ENCODE measurements at places on chromosomes 4 and X.

- DNase-seq, result no peak
Observed at GRCh38 chrX:153908219-153908860, 3.9 kb downstream of the AVPR2 start.

DNA sequence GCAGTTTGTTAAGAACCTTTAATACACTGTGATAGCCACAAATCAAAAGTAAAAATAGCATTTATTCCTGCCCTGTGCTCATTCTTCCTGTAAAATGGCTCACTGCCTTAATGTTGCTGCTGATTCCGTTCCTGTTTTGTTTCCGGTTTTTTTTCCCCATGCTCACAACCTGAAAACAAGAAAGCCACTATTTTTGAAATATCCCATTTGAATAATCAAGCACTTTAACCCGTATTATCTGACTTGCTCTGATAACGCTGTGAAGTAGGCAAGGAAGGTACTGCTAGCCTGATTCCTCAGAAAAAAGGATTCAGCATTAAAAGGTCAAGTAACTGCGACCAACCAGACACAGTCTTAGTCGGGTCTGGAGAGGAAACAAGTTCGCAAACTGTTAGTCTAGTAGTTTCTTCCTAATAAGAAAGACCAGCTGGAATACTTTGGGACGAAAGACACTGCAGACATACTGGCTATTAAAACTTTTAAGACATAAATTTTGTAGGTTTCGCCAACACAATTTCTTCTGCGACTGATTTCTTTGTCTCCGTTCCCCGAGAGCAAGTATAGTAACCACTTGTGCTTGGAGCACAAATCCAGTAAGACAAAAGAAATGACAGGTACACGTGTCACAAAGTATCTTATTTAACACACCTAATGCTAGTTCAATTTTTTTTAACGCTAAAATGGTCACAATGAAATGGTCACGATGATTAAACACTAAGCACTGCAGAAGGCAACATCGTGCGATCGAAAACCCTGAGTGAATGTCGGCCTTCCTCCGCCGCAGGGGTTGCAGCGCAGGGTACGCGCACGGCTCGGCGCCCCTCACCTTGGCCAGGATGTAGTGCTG is 802 bp downstream of the COX18 start:
- peak; percentile 21 for DNase-seq

DNA sequence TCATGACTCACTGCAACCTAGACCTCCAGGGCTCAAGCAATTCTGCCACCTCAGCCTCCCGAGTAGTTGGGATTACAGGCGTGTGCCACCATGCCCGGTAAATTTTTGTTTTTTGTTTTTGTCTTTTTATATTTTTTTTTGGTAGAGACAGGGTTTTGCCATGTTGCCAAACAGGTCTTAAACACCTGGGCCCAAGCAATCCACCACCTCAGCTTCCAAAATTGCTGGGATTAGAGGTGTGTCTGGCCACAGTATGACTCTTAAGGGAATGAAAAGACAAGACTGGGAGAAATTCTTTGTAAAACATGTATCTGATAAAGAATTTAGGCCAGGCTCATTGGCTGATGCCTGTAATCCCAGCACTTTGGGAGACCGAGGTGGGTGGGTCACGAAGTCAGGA is 29.2 kb upstream of the PDGFRA start:
- DNase-seq, result no peak

DNA sequence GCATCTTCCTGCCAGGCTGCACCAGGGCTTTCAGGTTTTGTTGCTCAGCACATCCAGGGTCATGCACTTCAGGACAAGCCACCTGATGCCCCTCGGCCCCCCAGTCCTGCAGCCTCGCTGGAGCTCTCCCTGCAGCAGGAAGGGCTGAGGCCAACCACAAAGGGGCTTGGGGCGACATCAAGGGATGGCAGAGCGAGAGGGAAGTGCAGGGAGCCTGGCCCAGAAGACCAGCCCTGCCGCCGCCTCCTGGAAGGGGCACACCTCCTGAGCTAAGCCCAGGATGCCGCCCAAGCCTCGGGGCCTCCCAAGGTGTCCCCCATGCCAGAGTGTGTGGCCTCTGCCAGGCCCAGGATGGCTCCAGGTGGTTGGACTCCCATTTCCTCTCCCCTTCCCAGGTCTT is 37.1 kb downstream of the TRMT44 start:
- DNase-seq, result no peak

GRCh38 chr4:83917572-83917971 is 381.7 kb downstream of the GPAT3 start:
- DNase-seq, result no peak

GRCh38 chr4:108731006-108731405 is 31.8 kb downstream of the ETNPPL start:
- no peak for DNase-seq

DNA sequence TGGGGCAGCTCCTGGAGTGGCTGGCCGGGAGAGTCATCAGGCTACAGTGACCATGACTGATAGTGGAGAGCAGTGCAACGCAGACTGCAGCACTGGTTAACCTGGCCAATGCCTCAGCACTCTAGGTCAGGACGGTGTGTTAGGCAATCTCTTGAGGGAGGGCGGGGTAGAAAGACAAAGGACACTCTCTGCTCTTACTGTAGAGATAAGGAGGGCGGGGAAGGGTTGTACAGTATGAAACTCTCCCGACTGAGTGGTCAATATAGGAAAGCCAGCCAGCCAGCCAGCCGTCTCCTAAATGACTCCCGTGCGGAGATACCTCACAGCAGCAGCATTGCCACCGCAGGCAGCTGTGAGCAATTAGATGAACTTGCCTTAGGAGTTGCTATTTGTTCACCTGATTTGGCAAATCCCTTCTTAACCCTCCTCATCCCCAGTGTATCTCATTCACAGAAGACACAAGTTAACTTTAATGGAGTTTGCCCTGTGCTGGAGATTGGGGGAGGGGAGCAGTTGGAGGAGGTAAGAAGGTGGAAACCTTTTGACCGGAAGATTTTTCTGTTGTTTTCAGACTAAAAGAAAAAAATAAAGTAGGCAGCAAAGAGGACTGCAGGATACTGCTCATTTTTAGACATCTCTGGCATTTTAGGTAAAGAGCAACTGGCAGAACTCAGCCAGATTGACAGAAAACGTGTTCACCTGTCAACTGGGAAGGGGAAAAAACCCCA is 330.5 kb downstream of the HNRNPD start:
- DNase-seq, result no peak

DNA sequence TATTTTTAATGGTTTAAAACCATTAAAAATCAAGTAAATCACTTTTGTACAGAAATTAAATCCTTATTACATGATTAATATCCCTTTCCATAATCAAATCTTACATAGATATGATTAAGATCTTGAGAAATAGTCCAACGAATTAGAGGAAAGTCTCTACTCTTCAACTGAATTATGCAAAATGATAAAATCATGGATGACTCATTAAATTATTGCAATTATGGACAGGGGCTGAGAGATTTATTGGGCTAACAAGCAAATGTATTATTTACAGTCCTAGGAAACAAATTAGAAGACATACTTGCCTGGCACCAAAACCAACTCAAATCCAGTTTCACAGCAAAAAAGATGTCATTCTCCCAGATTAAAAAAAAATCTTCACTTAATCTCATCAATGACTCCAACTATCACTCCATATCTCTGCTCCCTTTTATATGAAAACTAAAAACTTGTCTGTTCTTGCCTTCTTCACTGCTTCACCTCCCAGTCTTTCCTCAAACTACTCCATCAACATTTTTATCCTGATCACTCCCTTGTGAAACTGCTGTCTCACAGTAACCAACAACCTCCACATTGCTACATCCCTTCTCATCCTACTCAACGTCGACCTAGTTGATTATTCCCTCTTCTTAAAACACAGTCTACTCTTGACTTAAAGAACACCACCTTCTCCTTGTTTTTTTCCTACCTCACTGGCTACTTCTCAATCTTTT is 18.4 kb upstream of the DDX60 start:
- no peak for DNase-seq

GRCh38 chrX:53288189-53288588 is 6.8 kb upstream of the IQSEC2 start:
- DNase-seq, result peak; percentile 10

GRCh38 chr4:81789158-81789557 is 317.5 kb upstream of the RASGEF1B start:
- DNase-seq, result no peak

DNA sequence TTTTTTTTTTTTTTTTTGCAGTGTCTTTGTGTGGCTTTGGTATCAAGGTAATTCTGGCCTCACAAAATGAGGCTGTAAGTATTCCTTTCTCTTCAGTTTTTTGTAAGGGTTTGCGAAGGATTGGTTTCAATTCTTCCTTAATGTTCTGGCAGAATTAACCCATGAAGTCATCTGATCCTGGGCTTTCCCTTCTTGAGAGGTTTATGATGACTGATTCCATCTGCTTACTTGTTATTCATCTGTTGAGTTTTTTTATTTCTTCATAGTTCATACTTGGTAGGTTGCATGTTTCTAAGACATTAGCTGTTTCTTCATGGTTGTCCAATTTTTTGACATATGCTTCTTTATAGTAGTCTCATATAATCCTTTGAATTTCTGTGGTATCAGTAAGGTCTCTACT is 181.4 kb upstream of the PDE5A start:
- DNase-seq, result no peak

DNA sequence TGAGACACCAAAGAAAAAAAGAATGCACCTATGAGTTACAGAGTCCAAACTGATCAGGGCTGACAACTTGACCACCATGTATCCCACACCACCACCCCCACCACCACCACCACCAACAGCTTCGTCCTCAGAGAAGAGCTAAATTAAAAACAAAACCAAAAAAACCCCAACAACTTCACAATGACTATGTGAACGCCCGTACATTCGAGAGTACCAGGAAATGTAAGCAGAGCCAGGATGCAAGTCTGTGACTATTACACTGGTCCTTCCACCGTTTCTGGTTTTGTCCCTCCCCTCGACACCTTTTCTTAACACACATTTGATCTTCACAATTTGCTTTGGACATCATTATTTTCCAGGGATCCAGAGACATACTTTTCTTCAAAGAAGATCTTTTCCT is 51.0 kb downstream of the WFS1 start:
- DNase-seq, result no peak

DNA sequence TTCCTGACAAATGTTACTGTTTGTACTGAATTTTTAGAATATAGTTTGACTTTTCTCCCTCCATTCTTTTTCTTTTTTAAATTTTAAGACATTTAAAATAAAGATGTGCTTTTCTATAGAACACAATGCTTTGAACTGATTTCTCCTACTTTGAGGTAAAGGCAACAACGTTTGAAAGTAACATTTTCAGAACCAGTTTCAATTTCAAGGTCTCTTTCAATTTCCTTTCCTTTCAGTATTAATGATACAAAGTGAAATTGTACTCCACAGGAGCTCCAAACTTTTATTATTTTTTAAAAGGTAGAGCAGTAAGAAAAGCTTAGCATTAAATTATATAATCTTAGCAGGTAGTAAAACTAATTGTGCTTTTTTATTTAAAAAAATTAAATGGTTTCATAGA is 54.9 kb downstream of the NDST4 start:
- DNase-seq, result no peak

GRCh38 chr4:88054901-88055300 is 47.5 kb downstream of the PKD2 start:
- peak; percentile 22 for DNase-seq

DNA sequence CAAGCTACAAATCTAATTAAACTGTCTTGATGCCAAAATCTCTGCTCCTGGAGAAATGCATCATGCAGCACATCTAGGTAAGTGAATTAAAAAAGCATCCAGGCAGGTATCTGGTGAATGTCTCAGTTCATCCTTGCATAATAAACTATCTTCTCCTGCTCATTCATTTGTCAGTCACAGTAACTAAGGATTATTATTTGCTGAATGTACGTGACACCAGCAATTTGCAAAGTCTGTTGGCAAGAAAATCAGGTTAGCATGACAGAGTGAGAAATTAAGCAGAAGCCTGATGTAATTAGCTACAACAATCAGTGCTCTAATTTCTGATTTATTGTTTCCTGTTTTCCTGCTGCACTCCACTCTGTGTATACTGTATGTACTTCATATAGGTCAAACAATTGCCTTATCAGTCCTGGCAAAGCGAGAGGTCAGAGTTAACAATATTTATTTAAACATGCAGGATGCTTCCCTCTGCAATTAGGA is 213.6 kb downstream of the FBXO8 start:
- DNase-seq, result no peak

DNA sequence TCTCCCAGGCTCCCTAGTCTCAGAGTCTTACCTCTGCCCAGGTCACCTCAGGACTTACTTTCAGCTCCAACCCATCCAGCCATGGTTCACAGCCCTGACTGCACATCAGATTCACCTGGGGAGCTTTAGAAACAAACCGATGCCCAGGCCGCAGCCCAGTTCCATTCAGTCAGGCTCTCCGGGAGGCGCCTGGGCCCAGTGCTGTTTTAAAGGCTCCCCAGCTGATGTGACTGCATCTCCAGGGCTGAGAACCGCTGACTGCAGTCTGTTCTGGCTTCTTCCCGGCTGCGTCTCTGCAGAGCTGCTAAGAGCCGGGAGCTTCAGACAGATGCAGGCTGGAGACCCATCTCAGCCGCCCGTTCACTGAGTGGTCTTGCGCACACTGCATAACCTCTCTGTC is 44.4 kb upstream of the LGI2 start:
- DNase-seq, result no peak

GRCh38 chr4:61831987-61832386 is 631.9 kb downstream of the ADGRL3 start:
- DNase-seq, result no peak

- no peak for DNase-seq
Observed at GRCh38 chr4:139943277-139943676, 210.7 kb downstream of the MAML3 start.

- DNase-seq, result no peak
Observed at GRCh38 chr4:153618833-153619232, 65.2 kb upstream of the TLR2 start.

GRCh38 chr4:171919314-171919713 is 106.1 kb downstream of the GALNTL6 start:
- DNase-seq, result no peak

DNA sequence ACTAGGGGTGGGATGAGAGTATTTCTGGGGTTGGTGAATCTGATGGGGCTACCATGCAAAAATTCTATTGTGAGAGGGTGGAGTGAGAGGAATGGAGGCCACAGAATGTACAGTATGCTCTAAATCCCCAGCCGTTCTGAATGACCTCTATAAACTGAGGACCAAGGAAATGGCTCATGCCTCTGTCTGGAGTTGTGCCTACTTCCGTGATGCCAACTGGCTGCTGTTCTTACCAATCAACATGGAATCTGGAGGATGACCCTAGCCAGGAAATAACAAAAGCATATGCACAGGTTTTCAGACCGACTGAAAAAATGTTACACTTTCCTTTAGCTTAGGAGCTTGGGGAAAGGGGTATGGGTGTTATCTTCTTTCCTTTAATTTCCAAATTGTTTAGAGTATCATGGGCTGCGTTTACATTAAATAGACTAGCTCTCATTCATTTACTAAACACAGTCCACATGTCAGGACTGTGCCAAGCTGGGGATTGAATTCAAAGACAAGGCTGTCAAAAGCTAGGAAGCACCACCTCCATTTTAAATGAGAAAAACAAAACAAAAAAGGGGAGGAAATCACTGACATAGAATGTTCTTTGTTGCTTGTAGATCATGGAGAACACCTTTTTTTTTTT is 20.2 kb upstream of the CCKAR start:
- DNase-seq, result no peak

GRCh38 chr4:159191989-159192388 is 89.1 kb downstream of the RAPGEF2 start:
- DNase-seq, result peak; percentile 79

- peak; percentile 76 for DNase-seq
Observed at GRCh38 chr4:140237616-140238350, 83.8 kb upstream of the MAML3 start.

Measured in COLO829 (cell line).